ENCODE measurements at places on chromosomes 13 and 19.

- no peak for DNase-seq
Measured at GRCh38 chr13:49980266-49980665, 16.6 kb upstream of the TRIM13 start.

DNA sequence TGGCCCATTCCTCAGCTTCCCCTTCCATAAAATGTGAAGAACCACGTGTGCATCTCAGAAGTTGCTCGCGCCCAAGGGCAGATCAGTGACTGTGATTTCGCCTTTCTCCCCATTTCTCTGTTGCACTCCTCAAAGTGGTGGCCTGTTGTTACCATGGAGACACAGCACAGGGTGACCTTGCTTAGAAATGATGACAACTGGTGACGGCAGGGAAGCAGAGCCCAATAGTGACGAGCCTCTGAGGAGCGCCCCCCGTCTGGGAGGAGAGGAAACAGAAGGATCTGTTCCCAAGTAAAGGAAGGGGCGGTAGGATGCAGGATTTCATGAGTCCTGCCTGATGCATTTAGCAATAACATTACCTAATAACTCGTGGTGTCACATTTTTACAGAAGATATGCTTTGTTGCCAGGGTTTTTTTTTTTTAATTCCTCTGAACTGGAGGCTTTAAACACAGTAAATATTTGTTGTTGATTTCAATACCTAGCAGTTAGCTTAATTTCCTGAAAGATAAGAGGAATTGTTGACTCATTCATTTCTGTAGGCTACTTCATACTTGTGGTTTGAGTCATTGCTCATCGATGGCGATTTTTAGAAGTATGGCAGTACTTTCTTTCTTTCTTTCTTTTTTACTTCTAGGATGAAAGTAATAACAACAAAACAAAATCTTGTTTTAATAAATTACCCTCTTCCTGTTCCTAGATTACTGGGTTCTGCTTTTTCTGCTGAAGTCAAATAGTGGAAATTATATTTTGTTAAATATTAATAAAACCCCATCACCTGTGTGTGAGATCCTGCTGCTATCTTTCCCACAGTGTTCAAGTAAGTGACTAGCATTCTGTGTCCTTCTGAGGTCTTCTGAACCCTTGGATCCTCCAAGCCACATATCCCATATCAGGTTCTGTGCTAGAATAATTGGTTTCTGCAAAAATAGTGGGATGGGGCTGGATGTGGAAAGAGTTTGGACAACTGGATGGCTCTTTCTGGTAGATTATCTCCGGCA lies 36.0 kb downstream of the MBNL2 start:
- DNase-seq, result no peak

DNA sequence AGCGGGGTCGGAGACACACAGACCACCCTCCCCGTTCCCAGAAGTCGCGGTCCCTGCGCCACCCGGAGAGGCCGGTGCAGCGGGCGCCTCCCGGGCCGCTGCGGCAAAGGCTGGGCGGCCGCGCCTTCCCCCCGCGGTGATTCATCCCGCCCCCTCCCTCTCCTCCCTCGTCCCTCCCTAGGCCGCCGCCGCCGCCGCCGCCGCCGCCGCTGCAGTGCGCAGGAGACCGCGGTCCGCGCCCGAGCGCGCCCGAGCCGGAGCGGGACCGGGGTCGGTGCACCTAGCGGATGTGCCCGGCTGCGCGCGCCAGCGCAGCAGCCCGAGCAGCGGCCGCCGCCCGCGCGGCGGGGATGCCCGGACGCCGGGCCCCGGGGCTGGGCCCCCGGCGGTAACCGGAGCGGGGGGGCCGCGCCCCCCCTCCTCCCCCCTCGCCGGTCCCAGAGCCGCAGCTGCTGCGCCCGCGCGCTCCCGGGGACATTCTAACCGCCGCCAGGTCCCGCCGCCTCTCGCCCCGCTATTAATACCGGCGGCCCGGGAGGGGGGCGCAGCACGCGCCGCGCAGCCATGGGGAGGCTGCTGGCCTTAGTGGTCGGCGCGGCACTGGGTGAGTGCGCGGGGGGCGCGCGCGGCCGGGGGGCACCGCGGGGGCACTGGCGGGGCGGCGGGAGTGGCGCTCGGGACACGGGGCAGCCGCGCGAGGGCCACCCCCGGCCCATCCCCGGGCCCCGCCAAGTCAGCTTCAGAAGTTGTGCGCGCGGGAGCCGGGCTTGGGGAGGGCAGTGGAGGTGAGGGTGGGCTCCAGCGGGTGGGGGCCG lies at the start of gene SCN1B:
Gene SCN1B, plus strand, starts transcription at position 214 of the 815 bp plus-strand sequence. Its CDS starts 351 bp downstream, at position 565.
- DNase-seq, result no peak

GRCh38 chr19:1310853-1311180 lies 25.1 kb downstream of the EFNA2 start:
- no peak for DNase-seq

DNA sequence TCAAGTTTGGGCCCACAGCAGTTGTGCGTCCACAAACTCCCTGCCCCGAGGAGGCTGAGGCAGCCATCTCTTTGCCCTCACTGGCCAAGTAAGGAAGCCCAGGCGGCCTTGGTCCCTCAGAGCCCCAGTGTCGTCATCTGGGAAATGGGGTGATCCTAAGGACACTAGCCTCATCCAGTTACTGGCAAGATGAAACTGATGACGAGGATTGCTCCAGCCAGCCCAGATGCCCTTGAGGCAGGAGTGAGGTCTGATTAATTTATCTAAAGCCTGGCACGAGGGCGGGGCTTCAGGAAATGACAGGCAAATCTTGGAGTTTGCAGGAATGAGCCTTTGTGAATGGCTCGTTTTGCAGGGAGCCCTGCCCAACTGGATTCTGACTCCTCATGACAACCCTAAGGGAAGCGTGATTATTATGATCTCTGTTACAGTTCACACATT lies 5.6 kb downstream of the LIPE start:
- no peak for DNase-seq
